ENCODE measurements at places on chromosomes 1 and 21.
A peak's percentile ranks its signal among the peaks of the same experiment; 100 is the strongest.

DNA sequence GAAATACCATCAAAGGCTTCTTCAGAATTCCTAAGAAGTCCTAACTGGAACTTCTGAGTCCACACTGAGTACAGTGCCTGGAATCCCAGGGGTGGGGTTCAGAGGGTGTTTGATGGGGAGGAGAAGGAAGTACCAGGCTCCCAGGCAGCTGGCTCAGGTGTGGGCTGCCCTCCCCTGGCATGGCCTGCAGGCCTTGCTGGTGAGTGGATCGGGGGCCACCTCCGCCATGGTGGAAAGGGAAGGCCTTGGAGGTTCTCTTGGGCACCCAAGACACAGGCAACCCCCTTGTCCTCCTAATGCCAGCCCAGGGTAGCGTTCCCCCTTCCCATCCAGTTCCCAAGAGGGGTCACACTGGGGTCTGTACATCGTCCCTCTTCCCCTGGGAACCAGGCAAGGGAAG lies 26.8 kb upstream of the TNFRSF1B start:
- no peak for DNase-seq

- DNase-seq = no peak
These were observed 10.4 kb downstream of the MGST3 start for GRCh38 chr1:165641231-165641987.

DNA sequence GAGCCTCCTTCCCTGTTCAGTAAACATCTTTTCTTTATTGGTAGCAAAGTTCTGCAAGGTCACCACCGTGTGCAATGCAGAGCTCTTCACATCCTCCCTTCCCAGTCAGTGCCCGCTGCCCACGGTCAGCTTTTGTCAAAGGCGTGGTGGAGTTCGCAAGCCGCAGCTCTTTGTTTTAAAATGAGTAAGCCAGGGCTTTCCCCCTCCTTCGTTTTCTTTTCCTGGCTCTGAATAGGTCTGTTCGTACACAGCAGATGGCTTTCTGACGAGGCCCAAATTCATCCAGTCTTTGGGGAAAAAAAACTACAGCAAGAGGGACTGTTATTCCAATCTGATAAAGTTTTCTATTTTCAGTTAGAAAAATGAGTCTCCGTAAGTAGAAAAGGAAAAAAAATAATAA lies 153.2 kb downstream of the LRIG2 start:
- no peak for DNase-seq

DNA sequence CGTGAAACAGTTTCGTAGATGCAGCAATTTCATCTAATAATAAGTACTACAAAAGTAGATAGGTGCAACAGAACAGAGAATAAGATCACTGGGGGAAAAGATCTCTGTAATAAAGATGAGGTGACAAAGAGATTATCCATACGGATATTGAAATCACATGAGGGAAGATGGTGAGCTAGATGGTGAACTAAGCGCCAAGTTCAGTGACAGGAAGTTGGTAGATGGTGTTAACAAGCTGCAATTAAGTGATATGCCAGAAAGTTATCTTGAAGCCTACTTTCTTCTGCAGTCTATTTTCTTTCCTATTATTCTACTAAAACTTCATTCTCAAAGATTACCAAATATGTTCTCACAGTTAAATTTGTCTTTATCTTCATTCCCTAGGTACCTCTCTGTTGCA lies 7.1 kb downstream of the LRIF1 start:
- DNase-seq = no peak

DNA sequence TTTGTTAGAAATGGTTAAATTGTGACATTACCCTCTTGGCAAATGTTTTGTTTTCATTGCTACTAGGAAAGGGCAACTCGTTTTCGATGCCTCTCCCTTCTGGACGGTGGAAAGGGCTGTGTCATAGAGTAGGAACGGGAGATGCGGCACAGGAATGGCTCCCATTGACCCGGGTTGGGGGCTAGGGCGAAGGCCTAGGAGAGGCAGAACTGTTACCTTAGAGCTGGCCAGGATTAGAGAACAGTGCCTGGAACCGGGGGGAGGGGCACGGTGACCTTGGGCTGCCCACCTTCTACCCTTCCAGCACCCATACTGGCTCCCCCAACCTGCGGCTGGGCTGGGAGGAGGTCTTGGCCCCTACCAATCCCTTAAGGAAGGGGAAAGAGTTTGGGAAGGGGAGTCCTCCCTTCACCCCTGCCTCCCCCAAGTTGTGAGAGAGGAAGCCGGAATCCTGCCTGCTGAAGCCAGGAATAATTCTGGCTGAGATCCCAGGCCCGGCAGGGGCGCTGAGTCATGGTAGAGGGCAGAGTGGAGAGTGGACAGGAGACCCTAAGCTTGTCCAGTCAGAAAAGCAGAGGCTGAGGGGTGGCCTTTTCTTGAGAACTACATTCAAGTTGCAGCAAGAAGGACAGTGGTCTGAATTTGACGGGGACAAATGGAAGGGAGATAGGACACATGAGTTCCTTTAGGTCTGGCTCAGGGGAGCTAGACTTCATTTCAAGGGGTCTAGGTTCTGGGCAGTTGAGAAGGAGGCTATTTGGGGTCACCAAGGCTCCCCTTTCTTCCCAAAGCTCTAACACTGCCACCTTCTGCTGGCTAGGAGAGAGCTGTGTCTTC lies 8.2 kb downstream of the LMNA start:
- DNase-seq = no peak

GRCh38 chr1:85952460-85952859 lies 204.1 kb downstream of the COL24A1 start:
- DNase-seq = no peak

DNA sequence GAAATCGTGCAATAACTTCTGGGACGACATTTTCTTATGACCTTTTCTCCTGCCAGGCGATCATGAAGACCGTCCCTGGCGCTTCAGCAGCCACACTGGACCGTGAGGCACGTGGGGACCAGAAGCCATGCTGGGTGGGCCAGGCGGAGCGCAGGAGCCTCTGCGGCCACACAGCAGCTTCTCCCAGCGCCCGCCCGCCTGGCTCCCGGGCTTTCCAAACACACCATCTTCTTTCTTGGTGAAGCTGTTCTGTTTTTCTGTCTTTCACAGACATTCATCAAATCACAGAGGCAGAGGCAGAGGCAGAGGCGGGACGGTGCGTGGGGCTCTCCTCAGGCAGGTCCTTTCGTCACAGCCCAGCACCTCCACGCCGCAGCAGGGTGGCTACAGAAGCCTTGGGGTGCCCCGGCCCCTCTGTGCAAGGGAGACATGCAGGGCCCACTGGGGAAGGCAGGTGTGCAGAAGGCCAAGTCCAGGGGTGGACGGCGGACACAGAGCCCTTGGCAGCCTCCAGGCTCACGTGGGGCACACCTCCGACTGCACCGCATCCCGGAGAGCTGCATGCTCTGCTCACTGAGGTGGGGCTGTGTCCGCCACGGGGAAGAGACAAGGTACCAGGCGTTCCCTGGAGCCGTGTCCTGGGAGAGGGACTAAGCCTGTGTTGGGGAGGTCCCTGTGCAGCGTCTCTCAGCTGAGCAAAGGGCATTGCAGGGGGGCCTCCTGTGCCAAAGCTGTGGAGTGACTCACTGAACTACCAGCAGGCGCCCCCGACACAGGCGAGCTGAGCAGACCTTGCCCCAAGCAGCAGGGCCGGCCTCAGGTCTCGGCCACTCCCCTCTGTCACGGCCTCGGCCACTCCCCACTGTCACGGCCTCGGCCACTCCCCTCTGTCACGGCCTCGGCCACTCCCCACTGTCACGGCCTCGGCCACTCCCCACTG lies 2.6 kb upstream of the TMEM240 start:
- DNase-seq = no peak

- DNase-seq = no peak
These were observed 86.2 kb upstream of the IRF2BP2 start for GRCh38 chr1:234696148-234696576.

DNA sequence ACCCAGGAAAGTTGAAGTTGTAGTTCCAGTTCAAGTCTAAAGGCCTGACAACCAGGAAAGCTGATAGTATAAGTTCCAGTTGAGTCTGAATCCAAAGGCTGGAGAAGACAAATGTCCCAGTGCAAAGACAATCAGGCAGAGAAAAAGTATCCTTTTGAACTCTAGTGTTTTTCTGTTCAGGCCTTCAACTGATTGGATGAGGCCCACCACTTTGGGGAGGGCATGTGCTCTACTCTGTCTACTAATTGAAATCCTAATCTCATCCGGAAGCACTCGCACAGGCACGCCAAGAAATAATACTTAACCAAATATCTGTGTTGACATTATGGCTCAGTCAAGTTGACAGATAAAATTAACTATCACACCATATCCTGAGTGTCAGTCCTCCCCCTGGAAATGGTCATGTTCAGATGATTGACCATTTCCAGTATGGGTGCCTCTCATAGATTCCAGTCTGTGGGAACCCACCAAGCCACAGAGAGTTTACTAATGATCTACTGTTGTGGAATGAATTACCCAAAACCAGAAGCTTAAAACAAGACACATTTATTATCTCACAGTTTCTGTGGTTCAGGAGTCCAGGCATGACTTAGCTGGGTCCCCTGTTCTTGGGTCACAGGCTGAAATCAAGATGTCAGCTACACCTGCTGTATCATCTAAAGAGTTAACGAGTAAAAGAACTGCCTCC lies 296.3 kb upstream of the ZP4 start:
- no peak for DNase-seq

DNA sequence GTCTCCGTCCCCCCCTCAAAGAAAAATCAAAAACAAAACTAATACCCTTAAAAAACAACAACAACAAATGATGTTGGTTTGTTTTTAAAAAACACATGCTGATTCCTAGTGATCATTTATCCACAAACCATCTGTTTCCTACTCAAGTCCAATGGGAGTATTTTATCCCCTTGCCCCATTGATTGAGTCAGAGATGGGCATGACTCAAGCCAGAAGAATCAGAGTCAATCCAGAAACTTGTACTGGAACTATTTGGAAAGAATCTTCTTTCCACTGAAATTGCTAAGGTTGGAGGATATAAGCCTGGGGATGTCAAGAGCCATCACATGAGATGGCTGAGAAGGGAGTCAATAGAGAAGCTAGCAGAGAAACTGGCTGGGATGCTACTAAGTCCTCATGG lies 176.4 kb downstream of the MIS18A start:
- DNase-seq = no peak

DNA sequence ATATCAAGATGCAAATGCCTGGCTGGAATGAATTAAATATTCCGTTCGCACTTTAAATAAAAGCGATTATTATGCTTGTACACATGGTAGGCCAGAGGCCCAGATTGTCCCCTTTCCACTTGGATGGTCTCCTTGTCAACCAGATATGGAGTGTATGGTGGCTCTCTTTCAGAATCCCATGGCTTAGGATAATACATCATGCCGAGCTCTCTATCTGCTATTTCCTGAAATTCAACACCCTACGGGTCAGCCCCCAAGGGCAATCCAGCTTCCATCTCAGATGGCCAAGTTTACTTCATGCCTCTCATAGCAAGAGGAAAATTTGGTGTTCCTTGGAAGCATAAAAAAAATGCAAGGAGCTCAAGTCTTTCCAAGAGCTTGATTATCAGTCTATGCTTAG lies 25.4 kb upstream of the FMO1 start:
- peak; percentile 31 for DNase-seq

DNA sequence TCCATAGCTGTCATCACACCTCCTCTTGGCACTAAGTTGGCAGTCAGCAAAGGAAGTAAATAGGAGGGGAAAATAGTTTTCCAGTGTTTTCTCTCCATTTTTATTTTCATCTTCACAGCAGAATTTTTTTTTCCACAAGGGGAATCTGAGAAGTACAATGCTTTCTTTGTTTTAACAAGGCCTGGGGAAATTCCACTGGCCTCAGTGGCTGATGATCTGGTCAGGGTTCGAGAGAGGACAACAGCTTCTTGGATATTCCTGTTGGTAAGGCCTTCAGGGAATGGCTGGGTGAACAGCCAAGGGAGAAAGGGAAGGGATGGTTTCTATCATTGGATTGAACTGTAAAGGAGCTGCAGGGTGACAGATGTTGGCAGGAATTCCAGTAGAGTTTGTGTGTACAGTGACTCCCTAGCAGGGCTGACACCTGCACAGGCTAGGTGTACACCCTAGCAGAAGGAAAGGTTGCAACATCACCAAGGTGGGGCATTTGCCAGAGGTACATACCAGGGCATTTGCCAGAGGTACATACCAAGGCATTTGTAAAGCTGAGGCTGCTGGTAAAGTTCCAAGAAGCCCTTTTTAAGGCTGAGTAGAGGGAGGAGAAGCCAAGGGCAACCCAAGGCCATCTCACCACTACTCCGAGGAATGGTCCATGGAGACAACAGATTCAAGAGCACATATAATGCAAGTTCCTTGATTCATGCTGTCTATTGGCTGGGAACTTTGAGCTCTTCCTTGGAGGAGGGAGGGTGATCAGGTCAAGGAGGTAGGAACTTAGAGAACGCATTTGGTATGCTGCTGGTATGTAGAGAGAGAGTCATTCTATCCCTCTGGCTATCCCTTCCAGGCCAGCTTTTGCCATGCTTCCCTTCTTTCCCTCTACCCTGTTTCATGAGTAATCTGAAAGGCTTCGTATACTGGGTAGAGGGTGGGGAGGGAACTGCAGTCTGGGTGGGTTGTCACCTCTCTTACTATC lies 3.1 kb downstream of the GJA5 start:
- no peak for DNase-seq

DNA sequence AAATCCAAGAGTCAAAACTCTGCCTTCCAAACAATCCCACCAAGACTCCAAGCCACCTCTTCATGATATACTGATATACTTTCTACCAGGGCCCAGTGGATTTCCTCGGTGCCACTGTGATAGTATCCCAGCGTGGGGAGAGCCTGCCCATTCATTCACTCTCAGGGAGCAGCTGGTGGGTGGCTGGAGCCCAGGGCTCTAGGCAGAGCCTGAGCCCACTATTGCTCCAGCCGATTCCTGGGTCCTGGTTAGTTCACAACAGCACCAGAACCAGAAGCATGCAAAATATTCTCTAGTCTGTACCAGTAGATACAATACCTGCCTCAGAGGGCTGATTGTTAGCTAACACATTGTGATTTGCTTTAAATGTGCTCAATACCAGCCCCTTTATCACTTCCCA lies 831 bp downstream of the CSRP1 start:
- DNase-seq = no peak

DNA sequence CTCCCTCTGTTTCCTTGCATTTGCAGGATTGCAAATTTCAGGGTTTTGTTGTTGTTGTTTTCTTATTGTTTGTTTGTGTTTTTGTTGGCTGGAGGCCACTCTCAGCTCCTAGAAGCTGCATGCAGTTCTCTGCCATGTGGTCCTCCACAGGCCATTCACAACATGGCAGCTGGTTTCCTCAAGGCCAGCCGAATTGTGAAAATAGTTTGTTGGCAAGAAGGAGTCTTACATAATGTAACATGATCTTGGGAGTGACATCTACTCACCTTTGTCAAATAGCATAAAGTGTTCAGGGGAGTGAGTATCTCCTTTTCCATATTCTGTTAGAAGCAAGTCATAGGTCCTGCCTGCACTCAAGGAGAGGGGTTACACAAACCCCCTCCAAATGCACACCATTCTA lies 10.6 kb upstream of the UAP1 start:
- no peak for DNase-seq

DNA sequence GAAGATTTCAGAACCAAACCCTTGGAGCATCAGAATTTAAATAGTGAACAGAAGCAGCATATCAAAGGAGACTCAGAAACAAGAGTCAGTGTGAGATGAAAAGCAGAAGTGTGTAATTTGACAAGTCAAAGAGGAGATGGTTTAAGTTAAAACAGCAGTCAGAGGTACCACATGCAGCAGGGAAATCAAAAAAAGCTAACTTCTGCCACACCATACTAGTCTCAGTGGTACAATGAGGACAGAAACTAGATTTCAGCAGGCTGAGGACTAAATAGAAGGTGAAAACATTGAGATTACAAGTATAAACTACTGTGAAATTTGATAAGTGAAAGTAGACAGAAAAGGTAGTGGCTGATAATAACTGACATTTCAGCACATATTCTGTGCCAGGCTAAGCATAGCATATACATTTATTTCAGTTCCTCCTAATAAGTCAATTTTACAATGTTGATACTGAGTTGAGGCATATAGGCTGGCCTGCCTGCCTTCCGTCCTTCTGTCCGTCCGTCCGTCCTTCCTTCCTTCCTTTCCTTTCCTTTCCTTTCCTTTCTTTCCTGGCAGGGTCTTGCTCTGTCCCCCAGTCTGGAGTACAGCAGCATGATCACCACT lies 12.6 kb downstream of the SUCO start:
- no peak for DNase-seq

All from nephron progenitor cell (in vitro differentiated cells).